ENCODE measurements at places on chromosomes 2 and 18.

DNA sequence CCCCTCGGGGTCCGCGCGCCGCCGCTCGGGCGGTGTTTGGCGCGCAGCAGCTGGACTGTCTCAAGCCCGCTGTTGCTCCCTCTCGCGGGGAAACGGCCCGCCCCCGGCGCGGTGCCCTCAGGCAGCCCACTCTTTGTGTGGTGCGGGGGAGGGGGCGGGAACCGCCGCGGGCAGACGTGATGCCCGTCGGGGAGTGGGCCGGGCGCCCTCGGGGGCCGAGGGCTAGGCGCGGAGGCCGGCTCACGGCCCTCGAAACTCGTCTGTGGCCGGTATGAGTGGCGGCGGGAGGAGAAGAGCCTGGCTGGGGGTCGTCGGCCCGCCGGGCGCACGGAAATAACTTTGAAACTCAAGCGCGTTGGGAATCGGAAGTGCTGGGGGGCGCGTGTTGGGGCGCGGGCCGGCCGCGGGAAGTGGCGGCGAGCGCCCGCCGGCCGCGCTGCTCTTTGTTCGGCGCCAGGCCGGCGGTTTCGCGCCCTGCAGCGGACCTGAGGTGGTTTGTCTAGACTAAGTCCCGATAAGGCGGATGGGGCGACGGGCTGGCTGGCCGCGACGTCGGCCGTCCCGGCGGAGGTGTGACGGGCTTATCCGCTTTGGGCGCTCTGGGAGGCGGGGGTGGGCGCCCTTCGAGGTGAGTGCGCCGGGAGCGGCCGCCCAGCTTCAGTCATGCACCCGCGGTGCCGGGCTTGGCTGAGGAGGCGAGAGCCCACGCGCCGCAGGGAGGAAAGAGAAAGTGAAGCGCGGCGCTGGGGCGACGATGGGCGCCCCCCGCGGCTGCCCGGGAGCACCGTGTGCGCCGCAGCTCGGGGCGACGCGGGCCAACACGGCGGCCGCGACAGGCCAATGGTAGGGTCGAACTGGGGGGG lies 679 bp downstream of the PTMA start:
- no peak for DNase-seq

DNA sequence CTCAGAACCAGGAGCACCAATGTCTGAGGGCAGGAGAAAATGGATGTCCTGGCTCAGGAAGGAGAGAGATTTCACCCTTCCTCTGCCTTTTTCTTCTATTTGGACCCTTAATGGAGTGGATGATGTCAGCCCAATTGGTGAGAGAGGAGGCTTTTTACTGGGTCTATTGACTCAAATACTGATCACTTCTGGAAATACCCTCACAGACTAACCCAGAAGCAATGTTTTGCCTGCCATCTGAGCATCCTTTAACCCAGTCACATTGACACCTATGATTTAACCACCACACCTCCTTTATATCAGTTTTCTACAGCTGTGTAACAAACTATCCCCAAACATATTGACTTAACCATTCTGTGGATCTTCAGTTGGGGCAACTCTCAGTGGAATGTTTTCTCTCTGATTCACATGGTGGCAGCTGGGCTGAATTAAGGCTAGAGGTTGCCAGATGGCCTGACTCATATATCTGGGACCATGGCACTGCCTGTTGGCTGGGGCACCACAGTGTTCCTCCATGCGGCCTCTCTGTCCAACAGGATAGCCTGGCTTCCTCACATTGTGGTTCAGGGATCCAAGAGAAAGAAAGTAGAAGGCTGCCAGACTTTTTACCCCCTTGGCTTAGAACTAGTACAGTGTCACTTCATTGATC lies 18.2 kb upstream of the MBOAT2 start:
- no peak for DNase-seq

DNA sequence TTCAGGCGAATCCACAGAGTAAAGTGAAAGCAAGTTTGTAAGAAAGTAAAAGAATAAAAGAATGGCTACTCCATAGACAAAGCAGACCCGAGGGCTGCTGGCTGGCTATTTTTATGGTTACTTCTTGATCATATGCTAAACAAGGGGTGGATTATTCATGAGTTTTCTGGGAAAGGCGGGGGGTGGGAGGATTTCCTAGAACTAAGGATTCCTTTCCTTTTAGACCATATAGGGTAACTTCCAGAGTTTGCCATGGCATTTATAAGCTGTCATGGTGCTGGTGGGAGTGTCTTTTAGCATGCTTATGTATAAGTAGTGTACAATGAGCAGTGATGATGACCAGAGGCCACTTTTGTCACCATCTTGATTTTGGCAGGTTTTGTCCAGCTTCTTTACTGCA lies 59.8 kb downstream of the SLC4A3 start:
- DNase-seq: no peak

- no peak for DNase-seq
Measured at GRCh38 chr2:198525211-198525969, 721.0 kb downstream of the PLCL1 start.

- no peak for DNase-seq
Measured at GRCh38 chr2:159661286-159661685, 44.9 kb upstream of the BAZ2B start.

DNA sequence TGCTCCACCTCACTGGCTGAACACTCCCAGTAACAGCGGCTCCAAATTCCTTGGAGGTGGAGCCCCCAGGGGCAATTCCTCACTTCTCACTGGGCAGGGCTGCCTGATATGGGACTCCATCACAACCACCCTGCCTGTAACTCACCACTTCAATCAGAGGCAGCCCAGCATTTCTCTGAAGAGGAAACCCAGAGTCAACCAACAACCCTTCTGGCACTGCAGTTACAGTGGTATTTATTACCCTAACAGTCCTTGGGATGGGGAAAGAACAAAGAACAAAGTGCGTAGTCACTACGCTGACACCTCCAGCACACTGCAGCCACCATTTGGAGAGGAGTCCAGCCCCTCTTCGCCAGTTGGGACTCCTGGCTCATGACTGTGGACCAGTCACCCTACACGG lies 85.7 kb upstream of the GALNT13 start:
- DNase-seq: no peak

GRCh38 chr2:233480490-233481202 lies 85.9 kb downstream of the USP40 start:
- no peak for DNase-seq

DNA sequence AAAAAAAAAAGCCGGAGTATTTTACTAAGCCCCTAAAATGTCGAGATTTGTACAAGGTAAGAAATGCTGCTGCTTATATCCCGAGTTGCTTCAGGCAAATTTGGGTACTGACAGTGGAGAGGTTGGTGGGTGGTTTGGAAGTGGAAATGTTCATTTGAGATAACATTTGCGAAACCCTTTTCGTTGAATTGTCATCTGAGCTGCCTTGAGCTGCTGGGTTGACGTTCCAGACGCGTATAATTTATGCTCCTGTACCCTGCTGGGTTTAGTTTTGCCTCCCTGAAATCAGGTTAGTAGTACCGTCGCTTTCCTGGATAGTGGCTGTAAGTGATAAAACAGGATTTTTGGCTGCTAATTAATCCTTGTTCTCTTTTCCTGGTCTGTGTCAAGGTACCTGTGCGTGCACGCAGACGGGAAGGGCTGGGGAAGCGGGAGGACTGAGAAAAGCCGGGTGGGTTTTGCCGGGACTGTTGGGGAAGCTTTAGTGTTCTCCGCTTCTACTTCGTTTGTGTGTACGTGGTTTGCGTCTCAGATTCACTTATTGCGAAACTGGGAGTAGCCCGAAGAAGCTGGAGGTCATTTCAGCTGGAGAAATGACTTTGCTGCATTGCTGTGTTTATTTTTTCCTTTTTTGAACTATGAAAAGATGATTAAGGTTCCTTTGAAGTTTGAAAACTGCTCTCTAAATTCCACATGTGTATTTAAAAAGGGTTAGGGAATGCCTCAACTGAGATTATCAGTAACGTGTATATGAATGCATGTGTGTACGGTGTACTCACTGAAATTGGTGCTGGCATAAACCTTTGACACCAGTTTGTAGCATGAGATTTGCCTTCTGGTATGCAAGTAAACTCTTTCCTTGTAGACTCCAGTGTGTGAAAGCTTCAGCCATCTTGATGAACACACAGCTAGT lies 709 bp downstream of the UGP2 start:
- no peak for DNase-seq

DNA sequence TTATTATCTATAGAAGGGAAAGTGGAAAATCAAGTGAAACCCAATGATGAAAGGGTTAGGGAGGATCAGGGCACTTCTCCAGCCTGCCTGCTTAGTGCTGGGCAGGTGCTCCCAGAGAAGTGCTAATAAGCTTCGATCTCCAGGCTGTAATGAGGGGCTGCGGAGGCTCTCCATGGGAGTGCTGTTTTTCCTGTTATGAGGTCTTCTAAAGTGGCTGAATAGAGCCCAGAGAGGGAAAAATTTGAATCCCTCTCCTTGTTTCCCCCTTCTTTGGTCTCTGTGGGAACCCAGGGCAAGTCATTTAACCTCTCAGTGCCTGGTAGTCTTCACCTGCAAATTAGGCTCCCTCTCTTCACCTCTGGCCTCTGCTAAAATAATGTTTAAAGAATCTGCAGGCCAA lies 351.7 kb upstream of the DCC start:
- DNase-seq: no peak

GRCh38 chr2:30629866-30630265 lies 177.4 kb downstream of the CAPN13 start:
- DNase-seq: no peak

- peak; percentile 9 for DNase-seq
Measured at GRCh38 chr2:234257859-234258561, 207.5 kb downstream of the SPP2 start.

GRCh38 chr2:20191714-20192569 lies 33.0 kb downstream of the SDC1 start:
- DNase-seq: no peak

DNA sequence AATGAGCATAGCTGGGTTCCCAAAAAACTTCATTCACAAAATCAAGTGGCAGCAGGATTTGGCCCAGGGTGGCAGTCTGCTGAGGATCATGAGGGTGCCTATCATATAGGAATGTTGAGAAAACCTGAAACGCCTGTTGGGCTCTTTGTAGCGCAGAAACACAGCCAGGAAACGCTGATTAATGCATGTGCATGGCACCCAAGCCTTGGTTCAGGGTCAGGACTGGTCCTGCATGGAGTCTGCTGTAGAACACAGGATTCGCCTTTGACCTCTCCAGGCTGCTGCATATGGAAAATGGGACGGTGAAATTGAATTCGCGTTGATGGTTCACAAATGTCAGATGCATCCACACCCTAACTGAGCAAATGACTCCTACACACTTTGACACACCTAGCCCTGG lies 227.9 kb upstream of the COPS8 start:
- no peak for DNase-seq

GRCh38 chr2:43081131-43081765 lies 145.2 kb downstream of the ZFP36L2 start:
- no peak for DNase-seq

- DNase-seq: no peak
Measured at GRCh38 chr2:275466-275865, 10.7 kb downstream of the ACP1 start.

DNA sequence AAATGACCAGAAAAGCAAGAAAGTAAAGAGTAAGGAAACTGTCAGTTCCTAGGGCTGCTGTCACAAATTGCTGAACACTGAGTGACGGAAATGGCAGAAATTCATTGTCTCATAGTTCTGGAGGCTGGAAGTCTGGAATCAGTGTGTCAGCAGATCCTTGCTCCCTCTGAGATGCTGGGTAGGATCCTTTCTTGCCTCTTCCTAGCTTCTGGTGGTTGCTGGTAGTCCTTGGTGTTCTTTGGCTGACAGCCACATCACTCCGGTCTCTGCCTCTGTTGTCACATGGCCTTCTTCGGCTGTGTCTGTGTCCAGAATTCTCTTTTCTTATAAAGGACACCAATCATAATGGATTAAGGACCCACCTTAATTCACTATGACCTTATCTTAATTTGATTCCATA lies 21.9 kb downstream of the PLEKHB2 start:
- peak; percentile 22 for DNase-seq

DNA sequence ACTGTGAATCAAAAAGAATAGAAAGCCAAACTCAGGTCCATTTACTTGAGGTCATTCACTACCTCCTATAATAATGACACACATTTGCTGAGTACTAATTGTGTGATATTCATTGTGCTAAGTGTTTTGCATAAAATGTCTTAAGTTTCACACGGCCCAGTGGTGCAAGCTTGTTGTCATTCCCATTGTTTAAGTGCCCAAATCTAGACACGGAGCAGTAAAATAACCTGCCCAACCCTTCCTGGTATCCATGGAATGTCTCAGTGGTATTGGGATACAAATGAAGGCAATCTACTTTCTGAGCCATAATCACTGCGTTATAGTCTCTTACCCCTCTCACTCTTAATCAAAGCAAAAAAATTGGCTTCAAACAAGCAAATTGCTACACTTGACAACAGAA lies 233.3 kb downstream of the NCKAP5 start:
- no peak for DNase-seq

Data from anterior cingulate cortex (tissue), 58 donors.